ENCODE measurements at places on chromosomes 13 and 19.
A peak's percentile ranks its signal among the peaks of the same experiment; 100 is the strongest.

DNA sequence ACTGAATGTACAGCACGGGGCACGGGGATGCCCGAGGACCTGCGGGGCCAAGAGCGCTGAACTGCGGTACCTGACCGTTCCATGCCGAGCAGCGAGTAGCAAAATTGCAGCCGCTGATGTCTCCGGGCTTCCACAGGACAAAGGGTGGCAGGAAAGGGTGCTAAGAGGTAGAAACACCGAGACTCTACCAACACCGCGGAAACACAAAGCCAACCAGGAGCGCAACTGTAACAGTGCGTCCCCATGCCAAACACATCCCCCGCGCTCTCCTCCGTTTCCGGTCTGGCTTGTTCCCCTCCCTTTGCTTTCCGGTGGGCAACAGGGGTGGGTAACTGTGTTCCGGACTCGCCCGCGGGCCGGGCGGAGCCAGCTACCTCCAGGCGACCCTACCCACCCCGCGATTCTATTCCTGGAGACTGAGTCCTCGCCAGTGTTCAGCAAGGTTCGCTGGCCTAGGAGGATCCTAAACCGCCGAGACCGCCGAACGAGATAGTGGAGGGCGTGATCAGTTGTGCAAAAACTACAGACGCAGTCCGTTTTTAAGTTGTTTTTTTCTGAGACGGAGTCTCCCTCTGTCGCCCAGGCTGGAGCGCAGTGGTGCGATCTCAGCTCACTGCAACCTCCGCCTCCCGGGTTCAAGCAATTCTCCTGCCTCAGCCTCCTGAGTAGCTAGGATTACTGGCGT, 34.9 kb upstream of the NEK3 start:
- peak; percentile 58 for DNase-seq

GRCh38 chr13:51249255-51249654, 27.1 kb downstream of the FAM124A start:
- peak; percentile 71 for DNase-seq

GRCh38 chr13:29436291-29436690, 159.2 kb downstream of the SLC7A1 start:
- peak; percentile 92 for DNase-seq

DNA sequence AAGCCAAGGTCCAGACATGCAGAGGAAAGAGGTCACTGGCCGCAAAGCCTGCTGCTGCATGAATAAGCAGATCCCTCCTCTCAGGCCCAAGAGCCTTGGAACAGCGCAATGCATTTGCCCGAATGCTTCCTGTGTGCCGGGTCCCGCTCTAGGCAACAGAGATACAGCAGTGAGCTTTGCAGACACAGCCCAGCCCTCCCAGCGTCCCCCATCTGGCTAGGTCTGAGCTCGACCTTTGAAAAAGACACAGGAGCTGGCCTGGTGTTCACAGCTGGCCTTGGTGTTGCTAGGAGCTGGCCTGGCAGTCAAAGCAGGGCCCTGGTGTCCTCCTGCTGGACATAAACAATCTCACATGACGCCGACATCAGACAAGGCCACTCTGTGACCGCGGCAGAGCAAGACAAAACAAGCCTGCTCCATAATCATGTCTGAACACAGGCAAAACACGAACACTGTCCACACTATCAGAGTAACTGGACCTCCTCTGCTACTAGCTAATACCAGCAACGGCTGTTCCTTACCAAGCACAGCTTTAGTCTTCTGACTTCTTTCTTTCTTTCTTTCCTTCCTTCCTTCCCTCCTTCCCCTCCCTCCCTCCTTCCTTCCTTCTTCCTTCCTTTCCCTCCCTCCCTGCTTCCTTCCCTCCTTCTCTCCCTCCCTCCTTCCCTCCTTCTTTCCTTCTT, 5.7 kb upstream of the PEX11G start:
- DNase-seq = peak; percentile 89

- DNase-seq = no peak
Measured at GRCh38 chr19:13613447-13613846, 107.2 kb upstream of the CACNA1A start.

DNA sequence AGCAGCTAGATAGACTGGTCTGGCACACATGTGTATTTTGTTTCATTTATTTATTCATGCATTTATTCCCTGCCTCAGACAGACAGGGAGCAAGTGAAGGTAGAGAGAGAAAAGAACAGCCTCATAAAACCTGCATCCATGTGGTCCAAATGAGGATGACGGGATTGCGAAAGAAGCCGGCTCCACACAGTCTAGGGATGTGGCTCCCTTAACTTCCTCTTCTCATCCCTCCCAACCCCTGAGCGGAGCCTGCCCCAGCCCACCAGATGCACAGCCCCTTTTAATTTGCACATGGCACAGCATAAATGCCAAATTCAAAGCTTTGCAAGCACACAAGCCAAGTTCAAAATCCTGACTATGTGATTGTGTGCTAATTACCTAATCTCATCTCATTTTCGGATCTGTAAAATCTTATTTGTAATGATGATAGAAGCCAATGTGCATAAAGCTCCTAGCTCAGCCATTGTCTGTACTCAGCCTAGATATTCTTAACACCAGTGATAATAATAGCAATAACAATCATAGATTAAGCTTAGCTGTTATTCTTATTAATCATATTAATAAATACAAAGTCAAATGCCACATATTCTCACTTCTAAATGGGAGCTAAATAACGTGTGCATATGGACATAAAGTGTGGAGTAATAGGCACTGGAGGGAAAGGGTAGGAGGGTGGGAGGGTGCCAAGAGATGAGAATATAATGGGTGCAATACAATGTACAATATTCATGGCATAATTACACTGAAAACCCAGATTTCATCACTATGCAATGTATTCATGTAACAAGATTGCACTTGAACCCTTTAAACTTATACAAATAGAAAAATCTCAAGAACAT, 156.3 kb downstream of the DCT start:
- no peak for DNase-seq

- DNase-seq = no peak
Measured at GRCh38 chr19:7272856-7273578, 21.2 kb downstream of the INSR start.

- DNase-seq = no peak
Measured at GRCh38 chr19:50897191-50897607, 14.0 kb downstream of the KLK4 start.

GRCh38 chr19:287381-287871, 3.8 kb downstream of the PLPP2 start:
- DNase-seq = no peak

GRCh38 chr13:20997301-20998161, 63.9 kb downstream of the LATS2 start:
- DNase-seq = no peak

DNA sequence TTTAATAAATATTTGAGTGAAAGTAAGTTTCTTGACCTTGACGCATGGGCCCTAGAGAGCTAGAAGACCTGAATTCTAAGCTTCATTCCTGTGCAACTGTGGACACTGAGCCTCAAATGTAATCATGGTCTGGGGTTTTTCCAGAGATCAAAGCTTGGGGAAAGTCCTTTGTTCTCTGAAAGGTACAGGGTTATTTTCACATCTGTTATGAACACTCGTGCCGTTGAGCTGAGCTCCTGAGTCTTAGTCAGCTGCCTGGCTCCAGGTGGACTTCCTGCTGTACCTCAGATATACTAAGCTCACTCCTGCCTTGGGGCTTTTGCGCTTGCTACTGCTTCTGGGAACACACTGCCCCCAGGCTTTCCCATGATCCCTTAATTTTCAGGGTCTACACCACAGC, 7.5 kb upstream of the ZBTB32 start:
- no peak for DNase-seq

GRCh38 chr13:29187584-29187983, 367.4 kb downstream of the MTUS2 start:
- no peak for DNase-seq

- DNase-seq = peak; percentile 96
Measured at GRCh38 chr19:48588670-48589401, 17.7 kb upstream of the SPACA4 start.

- no peak for DNase-seq
Measured at GRCh38 chr19:44846455-44847143, 502 bp downstream of the NECTIN2 start.

DNA sequence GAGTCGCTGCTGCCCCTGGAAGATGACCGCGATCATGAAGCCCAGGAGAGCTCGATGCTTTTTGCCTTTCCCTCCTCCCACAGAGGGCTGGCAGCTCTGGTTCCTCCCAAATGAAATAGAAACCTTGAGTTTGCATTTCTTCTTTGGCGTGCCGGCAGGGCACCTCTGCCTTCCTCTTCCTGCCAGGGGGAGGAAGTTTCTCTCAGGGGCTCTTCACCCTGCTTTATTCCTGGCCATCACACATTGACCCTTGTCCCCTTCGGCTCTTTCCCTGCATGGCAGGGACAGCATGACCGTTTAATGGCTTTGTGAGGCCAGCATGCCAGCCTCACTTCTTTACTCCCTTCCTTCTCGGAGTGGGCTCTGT, 47.9 kb downstream of the ACTN4 start:
- no peak for DNase-seq

GRCh38 chr19:15118789-15119494, 11.7 kb downstream of the SYDE1 start:
- no peak for DNase-seq
